Foreskin fibroblast (primary cell): ENCODE measurements at places on chromosomes 7 and 10.

DNA sequence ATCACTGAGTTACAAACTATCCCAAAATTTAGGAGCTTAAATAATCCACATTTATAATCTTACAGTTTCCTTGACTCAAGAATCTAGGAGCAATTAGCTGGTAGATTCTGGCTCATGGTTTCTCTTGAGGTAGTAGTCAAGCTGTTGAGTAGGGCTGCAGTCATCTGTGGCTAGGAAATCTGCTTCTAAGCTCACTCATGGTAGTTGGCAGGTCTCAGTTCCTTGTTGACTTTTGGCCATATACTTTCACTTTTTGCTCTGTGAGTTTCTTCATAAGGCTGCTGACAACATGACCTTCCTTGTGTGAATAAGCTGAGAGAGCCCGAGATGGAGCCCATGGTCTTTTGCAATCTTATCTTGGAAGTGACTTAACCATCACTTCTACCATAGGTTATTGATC lies 10.8 kb upstream of the ETV1 start:
- no peak for DNase-seq

GRCh38 chr7:110568932-110569331 lies 522.0 kb upstream of the LRRN3 start:
- no peak for DNase-seq

DNA sequence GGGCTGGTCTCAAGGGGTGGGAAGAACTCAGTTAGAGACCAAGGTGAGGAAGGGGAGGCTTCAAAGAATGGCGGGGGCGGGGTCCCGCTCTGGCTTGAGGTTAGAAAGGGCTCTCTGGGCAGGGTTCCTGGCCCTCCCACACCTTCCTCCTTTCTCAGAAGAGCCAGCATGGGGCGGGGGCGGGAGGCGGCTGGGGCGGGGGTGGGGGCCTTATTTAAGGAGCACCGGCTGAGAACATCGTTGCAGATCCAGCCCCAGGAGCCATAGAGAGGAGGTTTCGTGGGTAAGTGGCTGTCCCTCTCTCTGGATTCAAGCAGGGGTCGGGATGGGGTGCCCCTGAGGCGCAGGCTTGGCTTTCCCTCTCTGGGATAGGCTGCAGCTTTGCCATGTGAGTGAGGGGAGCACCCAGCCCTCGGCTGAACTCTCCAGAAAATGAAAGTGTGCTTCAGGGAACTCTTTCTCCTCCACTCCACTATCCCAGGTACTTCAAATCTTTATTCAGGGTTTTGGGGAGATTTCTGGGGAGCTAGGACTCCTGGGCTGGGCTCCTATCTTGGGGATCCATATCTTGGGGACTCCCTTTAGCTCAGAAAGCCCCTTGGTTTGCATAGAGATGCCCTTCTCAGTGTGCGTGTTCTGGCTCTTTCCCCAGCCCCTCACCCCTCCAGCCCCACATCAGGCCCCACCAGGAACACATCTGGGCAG lies 3.3 kb upstream of the CUEDC2 start:
- DNase-seq, result peak; percentile 36

GRCh38 chr10:19826712-19827111 lies 10.5 kb downstream of the PLXDC2 start:
- no peak for DNase-seq

- DNase-seq, result no peak
These were observed 87.9 kb downstream of the KMT2C start for GRCh38 chr7:152347888-152348287.
